ENCODE measurements at places on chromosomes 1 and 21.

DNA sequence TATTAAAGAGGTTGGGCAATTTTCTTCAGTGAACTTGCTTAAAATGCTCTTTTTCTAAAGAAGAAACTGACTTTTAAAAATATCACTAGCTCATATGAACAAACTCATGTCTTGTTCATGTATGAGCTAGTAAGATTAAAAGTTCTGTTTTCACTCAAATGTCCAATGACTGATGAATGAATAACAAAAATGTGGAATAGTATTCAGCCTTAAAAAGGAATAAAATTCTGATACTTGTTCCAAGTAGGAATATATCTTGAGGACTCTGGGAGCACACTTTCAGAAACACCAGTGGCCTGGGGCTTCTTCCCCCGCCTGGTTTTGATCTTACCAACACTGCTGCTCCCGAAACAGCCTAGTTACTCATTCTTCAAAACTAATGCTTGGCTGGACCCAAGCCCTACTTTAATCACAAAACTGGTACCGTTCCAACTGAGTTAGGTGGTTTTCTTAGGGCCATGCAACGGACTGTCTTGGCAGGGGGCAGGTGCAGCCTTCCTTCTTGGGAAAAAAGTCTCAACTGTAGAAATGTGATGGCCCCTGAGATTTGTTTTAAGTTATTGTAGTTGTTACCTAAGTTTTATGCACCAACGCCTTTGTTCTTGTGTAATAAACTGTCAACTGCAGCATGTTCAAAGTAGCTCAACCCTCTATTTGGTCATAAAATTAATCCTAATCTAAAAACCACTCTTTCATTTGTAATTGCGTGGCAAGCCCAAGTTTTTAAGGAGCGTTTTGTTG, 116.0 kb downstream of the ETS2 start:
- no peak for DNase-seq

DNA sequence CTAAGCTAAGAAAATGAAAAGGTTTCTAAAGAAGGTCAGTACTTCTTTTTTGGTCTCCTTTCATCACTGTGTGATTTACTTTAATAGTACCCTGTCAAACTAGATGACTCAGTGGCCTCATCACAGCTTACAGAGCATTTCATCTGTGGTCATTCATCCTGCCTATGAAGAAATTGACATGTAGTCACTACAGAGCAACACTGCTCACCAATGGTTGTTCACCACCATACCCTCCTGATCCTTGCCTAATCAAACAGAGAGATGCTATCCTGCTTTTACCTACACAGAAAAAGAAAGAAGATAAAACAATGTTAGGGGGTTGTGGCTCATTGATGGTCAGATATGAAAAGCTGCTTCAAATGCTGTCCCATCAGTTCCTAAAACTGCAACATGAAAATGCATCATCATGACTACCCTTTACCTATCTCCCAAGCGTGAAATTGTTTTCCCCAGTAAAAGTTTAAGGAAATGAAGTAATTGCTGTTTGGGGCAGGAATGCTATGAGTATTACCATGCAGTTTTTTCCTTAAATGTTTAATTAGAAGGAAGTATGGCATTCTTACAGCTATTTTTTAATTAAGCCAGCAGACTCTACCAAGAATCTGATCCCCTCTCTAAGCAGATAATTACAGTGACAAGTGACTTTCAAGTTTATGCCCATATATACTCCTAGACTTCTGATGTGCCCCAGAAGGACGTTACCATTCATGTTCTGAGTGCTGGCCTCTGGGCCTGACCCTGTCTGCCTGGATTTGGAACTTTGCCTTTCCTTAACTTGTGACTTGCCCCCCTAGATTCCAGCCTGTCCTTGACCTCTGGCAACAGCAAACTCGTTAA, 46.1 kb upstream of the FBXO28 start:
- DNase-seq = peak; percentile 70

GRCh38 chr1:81513796-81514354, 286.9 kb upstream of the ADGRL2 start:
- DNase-seq = no peak

GRCh38 chr1:240719953-240720700, 108.2 kb upstream of the GREM2 start:
- DNase-seq = no peak

DNA sequence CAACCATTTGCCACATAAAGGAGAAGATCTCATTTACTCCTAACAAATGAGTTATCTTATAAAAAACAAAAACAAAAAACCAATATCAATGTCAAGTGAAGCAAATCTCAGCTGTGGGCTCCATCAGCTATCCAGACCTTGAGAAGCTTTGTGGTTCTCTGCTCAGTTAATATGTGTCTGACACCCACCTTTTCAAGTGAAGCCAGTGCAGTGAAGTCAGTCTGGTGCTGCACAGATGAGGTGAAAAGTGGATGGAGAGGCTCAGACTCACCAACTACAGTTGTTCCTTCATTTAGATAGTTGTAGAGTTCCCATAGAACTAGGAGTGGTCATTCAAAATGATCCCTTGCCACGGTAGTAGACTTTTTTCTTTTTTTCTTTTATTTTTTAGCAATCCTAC, 106.8 kb downstream of the NTNG1 start:
- DNase-seq = no peak

GRCh38 chr21:24910591-24910990, 696.7 kb downstream of the MRPL39 start:
- DNase-seq = no peak

GRCh38 chr1:232921381-232921780, 29.0 kb upstream of the NTPCR start:
- no peak for DNase-seq

- no peak for DNase-seq
These were observed 3.2 kb downstream of the TBX15 start for GRCh38 chr1:118984722-118985639.

DNA sequence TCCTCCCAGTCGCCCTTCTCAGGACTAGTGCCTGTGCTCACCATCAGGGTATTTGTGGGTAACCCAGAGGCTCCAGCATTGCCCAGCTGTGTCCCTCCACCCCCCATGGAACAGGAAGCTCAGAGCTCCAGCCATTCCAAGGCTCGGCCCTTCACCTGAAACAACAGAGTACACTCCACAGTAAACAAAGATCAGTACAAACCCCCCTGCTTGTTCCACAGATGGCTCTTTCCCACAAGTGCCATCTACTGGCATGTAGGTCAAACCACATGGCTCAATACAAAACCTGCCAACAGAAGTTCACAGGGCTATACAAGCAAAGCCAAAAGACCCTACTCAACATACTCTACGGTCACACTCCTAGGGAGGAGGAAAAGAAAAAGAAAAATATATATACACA, 258.7 kb downstream of the AGBL4 start:
- DNase-seq = no peak

DNA sequence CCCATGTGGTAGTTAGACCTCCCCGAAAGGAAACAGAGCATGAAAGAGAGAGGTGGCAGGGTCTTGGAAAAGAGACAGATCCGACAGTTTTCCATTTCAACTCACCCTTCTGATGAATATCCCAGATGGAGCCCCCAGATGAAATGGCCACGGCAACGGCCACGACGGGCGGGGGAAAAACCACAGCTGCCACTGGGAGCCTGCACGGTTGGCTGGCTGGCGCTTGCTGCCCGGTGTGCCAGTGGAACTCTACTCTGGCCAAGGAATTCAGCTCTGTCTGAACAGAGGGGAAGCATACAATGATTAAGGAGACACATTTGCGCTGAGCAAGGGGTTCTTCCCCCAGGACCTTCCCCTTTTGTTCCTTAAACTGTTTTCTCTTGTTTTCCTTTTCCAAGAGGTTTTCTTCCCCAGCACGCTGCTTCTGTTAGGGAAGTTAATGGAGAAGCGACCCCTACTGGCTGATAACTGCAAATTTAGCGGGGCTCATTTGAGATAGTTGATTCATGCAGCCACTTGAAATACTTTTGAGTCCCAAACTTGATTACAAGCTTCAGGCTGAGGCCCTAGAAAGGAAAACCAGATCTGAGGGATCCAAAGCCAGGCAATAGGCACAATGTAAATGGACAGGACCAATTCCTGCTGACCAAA, 1122.5 kb downstream of the NCAM2 start:
- DNase-seq = no peak

GRCh38 chr1:25821112-25821476, 1.3 kb downstream of the MTFR1L start:
- no peak for DNase-seq

- DNase-seq = no peak
These were observed 48.1 kb upstream of the COL18A1 start for GRCh38 chr21:45356653-45357435.

DNA sequence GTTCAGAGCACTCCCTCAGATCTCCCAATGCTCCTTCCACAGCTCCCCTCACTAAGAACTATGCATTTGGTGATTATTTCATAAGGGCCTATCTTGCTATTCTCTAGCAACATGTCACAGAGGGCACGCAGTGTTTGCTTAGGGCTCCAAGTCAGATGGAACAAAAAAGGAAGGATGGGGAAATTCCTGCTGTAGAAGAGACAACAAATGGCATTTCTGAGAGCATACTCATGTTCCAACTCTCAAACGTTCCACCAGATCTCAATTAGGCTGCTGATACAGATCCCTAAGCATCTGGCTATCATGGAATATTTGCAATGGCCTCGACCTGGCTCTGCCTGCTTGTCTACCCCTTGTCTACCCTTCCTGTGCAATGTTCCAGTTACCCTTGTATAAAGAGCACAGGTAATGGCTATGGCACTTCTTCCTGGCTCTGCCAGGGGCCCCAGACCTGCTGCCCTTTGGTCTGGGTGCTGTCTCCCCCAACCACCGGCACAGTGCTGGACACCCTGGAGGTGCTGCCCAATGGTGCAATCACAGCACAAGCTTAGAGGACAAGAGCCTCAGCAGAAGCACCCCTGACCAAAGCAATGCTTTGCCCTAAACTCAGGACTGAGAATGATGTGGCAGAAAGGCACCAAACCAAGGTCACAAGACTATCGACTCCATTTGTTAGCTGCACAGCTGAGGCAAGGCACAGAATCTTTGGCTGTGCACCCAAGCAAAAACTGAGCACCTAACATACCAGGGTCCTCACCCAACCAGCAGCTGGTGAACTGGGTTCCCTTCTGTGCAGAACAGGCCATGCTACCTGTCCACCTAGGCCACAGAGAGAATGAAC, 3.6 kb downstream of the PARP1 start:
- DNase-seq = no peak

DNA sequence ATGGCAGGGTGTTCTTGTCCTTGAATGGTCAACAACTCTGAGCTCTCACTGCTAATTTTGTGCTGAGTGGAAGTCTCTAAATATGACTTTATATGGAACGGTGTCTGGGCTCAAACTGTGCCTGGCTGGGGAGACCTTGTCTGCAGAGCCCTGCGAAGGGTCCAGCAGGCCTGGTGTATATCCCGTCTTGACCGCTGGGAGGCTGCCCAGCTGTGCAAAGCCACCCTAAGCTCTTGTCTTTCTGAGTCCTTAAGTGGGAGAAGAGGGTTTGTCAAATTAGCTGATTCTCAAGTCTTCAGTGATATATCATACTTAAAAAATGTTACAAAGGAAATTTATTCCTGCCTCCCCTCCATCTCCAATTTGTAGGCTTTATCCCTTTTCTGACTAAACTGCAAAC, 198.7 kb downstream of the KCNJ6 start:
- no peak for DNase-seq

- DNase-seq = no peak
These were observed 199.3 kb downstream of the TOMM20 start for GRCh38 chr1:234929369-234929768.

- DNase-seq = no peak
These were observed 1.1 kb downstream of the LGALS8 start for GRCh38 chr1:236524895-236525184.

DNA sequence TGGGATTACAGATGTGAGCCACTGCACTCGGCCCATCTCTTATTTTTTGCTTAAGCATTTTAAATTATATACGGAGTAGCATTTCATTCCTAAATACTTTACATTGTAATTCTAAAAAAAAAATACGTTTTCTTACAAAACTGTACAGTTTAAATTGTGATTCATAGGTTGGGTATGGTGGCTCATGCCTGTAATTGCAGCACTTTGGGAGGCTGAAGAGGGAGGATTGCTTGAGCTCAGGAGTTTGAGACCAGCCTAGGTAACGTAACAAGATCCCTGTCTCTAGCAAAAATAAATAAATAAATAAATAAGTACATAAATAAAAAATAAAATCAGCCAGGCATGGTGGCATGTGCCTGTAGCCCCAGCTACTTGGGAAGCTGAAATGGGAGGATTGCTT, 24.6 kb downstream of the TBCE start:
- DNase-seq = no peak

GRCh38 chr21:29849735-29850176, 90.0 kb downstream of the GRIK1 start:
- DNase-seq = peak; percentile 51

- DNase-seq = no peak
These were observed 24.5 kb downstream of the HTR6 start for GRCh38 chr1:19689085-19689757.

DNA sequence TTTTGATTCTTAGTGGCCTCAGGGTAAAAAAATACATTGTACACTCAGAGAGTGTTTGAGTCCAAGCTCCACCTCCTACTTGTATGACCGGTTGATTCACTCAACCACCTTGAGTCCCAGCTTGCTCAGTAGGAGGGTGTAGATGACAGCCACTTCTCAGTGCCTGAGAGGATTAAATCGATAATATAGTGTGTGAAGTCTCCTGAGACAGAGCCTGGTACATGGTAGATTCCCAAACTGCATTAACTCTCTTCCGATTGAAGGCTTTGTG, 38.4 kb downstream of the NCMAP start:
- DNase-seq = no peak

DNA sequence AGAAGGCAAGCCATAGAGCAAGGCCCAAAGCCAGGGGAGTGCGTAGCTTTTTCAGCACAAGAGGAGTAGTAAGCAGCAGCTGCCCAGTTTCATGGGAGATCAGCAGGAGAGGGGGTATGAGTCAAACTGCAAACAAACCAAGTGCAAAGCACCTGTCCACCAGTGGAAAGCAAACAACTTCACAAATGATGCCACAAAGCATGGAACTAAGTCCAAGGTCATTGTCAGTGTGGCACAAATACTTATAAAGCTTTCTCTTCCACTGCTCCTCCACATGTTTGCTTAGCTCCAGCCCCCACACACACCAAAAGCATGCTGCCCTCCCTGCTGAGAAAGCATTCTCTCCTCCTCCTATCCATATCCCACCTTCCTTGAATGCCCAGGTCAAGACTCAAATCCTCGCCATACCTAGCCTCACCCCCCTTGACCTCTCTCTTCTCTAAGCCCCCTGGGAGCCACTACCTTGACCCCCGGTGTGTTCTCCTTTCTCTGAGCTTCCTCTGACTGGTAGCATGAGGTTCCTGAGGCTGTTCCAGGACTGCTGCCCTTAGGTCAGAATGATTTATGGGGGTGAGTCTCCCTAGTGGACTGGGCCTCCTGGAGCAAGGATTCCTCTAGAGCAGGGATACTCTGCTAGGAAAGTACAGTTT, 70.4 kb downstream of the DMAP1 start:
- no peak for DNase-seq

- no peak for DNase-seq
These were observed 10.7 kb upstream of the FCER1A start for GRCh38 chr1:159291424-159291823.

- DNase-seq = no peak
These were observed 28.8 kb downstream of the TAF5L start for GRCh38 chr1:229596925-229597699.

- DNase-seq = no peak
These were observed 373.4 kb downstream of the LMX1A start for GRCh38 chr1:164983023-164983650.

GRCh38 chr1:8711873-8712412, 105.5 kb downstream of the RERE start:
- no peak for DNase-seq
